ENCODE measurements at places on chromosomes 1 and 21.

DNA sequence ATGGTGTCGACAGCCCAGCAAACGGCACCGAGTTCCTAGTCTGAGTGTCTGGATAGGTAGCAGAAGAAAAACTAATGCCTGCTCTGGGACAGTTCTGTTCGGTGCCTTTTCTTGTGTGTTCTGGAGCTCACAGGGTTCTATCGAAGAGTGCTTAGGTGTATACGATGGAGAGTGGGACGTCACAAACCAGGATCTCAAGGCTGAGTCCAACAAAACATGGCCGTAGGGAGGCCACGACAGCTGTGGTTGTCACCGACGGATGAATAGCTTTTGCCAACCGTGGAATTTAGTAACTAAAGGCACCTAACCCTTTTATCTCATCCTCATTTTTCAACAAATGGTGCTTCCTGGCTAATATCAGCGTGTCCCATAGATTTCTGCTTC is 635 bp upstream of the SYNJ1 start:
- no peak for DNase-seq

GRCh38 chr1:167713330-167714081 is 8.3 kb upstream of the MPZL1 start:
- DNase-seq, result no peak

DNA sequence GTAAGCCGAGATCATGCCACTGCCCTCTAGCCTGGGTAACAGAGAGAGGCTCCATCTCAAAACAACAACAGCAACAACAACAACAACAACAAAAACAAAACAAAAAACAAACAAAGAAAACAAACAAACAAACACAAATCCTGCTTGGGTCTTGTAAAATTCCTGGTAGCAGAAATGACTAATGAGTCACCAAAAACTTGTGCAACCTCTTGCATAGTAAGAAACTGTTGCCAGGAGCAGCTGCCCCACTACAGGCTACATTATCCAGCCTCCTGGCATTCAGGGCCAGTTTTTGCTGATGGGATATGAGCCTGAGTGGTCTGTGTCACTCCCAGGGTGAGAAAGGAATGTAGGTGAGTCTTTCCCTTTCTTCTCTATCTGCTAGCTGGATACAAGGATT is 245.4 kb downstream of the TNR start:
- DNase-seq, result no peak

DNA sequence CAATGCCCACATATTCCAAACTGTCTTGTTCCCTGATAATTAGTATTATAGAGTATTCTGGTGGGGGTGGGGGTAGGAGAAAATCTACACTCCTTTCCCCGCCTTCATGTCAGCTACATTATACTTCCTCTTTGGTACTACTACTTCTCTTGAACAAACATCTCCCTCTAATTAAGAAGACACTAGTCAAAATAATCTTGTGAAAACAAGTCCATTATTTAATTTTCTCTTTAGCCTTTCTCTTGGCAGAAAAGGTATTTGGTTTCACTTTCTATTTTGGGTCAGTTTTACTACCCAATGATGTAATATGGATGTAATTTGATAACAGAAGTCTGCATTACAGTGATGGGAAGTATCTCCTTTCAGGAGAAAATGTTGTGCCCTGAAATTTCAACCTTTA is 22.5 kb downstream of the NTMT2 start:
- DNase-seq, result peak; percentile 21

GRCh38 chr1:28104866-28105467 is 16.6 kb upstream of the EYA3 start:
- no peak for DNase-seq

GRCh38 chr21:33914188-33914587 is 1.4 kb downstream of the ATP5PO start:
- DNase-seq, result no peak

GRCh38 chr1:24292887-24293286 is 26.3 kb upstream of the GRHL3 start:
- no peak for DNase-seq

DNA sequence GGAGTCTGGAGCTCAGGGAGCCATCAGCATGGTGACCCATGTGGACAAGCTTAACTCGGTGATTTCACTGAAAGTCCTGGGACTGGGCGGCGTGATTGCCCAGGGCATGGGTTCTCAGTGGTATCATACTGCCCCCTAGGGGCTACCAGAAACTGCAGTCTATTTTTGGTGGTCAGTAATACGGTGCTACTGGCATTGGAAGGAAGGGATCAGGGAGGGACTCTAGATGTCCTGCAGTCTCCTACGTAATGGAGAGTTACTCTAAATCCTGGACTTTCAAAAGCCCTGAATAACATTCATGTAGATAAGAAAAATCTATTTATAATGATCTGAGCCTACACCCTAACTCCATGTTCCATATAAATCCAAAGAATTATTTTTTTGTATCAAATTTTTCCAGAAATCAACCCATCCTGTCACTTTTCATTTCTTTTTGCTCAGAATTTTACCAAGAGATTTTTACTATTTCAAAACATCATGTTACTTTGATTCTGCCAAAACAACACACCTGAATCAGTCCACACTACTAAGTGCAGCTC is 37.3 kb downstream of the PABPC4 start:
- DNase-seq, result peak; percentile 9

DNA sequence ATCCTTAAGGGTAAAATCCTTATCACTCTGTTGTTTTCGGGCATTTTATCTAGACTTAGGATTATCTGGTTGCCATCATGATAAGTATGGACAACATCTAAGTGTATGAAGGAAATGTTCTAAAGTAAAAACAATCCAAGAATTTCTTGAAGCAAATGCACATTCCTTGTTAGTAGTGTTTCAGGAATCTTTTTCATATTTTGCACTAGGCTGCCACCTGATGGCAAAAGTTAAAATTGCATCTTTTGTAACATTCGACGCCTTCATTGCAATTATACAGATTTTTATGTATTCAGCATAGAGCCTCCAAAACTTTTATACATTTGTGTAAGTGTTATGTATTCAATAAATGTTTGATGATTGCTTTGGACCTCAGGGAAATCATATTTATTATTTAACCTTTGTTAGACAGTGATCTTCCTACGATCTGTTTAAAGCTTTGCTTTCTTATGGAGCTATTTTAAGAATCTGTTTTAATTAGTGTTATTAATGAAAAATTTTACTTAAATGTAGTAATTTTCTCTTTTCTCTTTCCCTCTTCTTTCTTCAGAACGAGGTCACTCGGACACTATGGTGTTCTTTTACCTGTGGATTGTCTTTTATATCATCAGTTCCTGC is 49.4 kb upstream of the KIAA1614 start:
- no peak for DNase-seq

DNA sequence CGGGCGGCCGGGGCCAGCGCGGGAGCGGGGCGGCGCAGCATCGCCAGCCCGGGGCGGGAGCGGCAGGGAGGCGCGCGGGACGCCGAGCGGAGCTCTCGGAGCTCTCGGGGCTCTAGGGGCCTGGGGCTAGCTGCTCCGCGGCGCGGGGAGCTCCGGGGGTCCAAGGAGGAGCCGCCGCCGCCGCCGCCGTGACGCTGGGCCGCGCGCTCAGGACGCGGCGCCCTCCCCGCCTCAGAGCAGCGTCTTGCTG is 147 bp downstream of the CLSTN1 start:
- DNase-seq, result no peak

GRCh38 chr1:204188959-204189639 is 7.2 kb downstream of the KISS1 start:
- DNase-seq, result no peak

DNA sequence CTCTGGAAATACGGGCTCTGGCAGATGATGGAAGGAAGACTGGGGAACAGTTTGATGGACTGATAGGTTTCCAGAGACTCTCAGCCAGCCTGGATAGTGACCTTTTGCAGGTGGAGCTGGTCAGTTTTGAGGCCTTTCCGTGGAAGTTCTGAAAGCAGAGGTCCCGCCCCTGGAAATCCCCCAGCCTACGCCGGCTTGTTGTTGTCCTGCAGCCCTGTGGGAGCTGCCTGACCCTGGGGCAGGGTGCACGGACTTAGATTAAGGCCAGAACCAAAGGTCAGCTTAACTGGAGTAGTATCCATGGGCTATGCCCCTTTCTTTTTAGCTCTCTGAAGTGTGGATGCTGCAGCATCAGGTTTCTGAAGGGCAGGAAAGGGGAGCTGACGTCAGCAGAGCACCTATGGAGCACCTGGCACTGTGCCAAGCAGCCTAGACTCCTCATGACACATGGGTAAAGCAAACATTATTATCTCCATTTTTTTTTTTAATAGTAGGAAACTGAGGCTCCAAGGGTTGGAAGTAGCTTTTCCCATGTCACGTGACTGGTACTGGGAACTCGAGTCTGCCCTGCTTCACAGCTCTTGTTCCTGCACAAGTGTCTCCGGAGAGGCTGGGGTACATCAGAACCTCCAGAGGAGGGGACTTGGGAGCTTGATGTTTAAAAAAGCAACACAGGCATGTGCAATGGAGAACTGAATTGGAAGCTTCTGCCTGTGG is 38.5 kb downstream of the IER5 start:
- DNase-seq, result no peak

GRCh38 chr1:224637515-224637914 is 21.4 kb downstream of the CNIH3 start:
- no peak for DNase-seq

- DNase-seq, result no peak
Observed at GRCh38 chr1:222728746-222729145, 8.3 kb upstream of the FAM177B start.

DNA sequence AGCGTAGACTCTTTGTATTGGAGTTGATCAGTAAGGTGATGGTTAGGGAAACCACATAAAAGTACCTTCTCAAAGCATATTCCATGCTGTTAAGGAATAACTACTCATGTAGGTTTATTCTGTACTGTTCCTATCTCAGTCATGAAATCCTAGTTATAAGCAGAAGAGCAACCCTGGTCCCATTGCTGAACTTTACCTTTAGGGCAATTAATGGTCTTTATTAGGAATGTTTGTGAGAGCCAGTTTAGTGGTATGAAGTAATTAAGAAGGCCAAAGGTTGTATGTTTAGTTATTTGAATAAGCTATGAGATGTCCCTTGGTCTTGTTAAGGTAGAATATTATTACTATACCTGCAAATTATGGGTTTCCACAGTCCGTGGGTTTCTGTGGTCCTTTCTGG is 44.0 kb downstream of the ACP6 start:
- no peak for DNase-seq

DNA sequence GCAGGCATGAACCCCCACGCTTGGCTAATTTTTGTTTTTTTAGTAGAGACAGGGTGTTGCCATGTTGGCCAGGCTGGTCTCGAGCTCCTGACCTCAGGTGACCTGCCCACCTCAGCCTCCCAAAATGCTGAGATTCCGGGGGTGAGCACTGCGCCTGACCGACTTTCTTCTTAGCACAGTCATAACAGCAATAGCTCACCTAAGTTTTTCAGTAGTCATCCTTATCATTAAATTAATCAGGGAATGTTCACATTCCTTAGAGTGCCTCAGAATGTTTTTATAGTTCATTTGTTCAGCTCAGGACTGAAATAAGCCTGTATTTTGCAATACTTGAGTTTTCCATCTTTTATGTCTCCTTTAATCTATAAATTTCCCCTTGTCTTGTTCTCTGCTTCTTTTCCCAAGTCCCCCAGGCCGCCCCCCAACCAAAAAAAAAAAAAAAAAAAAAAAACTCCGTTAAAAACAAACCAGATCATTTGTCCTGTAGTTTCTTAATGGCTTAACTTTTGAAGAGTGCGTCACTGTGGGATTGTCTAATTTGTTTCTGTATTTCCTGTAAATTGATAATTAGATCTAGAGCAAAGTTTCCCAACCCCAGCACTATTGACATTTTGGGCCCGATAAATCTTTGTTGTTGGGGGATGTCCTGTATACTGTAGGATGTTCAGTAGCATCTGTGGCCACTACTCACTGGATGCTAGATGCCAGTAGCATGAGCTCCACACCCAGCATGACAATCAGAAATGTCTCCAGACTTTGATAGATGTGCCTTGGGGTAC is 120.7 kb downstream of the ITSN1 start:
- DNase-seq, result no peak

GRCh38 chr1:17113963-17114362 is 5.3 kb downstream of the PADI2 start:
- no peak for DNase-seq

GRCh38 chr1:58591806-58592205 is 14.8 kb upstream of the TACSTD2 start:
- DNase-seq, result no peak

DNA sequence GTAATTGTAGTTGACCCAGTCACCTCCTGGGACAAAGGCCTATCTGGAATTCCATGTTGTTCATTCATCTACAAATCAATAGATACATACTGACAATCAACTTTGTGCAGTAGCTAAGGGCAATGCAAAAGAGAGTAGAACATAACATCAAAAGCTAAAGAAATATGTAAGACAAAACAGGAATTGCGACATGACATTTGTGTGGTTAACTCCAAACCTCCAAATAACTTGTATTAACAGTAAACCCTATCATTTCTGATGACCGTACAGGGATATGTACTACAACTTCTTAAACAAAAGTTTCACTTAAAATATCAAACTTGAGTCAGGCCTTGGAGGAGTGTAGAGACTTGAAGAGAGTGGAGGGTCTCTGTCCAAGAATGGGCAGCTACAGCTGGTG is 317.6 kb downstream of the SPATA17 start:
- no peak for DNase-seq

DNA sequence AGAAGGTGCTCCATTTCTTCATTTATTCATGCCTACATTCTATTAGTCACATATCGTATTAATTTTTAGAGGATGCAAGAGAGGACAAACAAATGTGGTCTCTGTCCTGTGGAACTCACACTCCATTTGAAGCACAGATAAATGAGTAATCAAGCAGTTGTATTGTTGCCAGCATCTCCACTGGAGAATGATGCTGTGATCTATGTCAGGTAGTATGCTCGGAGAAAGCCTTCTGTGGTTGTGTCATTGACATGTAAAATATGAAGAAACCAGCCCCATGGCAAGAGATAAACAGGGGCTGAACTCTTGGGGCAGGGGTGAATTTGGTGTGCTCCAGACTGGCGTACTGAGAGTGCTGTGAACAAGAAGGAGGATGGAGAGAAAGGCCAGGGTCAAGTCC is 101.2 kb downstream of the FASLG start:
- DNase-seq, result no peak

GRCh38 chr1:50968821-50969610 is 1.0 kb upstream of the CDKN2C start:
- no peak for DNase-seq

- DNase-seq, result no peak
Observed at GRCh38 chr1:67898033-67898726, 64.9 kb upstream of the GNG12 start.

DNA sequence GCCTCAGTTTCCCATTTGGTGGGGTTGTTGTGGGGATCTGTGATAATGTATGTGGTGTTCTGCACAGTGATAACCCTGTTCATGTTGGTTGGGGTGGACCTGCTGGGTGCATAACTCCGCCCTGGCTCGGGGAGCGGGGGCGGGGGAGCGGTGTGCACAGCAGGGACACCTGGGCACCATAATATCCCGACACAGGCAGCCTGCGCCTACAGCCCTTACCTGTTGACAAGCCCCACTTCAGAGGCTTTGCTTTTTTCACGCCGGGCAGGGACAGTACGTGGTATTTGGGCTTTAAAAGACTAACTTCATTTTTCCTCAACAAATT is 48.0 kb upstream of the ACOT11 start:
- DNase-seq, result no peak

Measured in AG04449 (cell line).